ENCODE measurements at places on chromosomes 11 and 22.
A peak's percentile ranks its signal among the peaks of the same experiment; 100 is the strongest.

- DNase-seq, result no peak
Measured at GRCh38 chr22:48907591-48907990, 920.1 kb downstream of the BRD1 start.

DNA sequence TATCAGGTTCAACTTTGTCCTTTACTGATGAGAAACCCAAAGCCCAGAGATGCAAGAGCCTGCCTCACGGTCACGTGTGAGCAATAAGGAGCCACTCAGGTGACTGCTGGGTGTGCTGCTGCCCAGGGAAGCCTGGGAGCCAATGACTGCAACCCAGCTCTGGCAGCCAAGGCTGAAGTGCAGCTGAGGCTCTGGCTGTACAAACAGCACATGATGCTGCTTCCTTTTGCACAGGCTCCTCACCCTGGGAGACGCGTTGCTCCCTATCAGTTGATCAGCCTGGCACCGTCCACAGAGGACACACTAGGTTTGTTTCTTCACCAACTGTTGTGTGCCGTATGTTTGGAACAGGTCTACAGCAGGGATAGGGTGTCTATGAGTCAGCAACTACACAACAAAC is 168.7 kb downstream of the EFCAB6 start:
- no peak for DNase-seq

- no peak for DNase-seq
Measured at GRCh38 chr11:122159173-122159721, 43.2 kb upstream of the BLID start.

DNA sequence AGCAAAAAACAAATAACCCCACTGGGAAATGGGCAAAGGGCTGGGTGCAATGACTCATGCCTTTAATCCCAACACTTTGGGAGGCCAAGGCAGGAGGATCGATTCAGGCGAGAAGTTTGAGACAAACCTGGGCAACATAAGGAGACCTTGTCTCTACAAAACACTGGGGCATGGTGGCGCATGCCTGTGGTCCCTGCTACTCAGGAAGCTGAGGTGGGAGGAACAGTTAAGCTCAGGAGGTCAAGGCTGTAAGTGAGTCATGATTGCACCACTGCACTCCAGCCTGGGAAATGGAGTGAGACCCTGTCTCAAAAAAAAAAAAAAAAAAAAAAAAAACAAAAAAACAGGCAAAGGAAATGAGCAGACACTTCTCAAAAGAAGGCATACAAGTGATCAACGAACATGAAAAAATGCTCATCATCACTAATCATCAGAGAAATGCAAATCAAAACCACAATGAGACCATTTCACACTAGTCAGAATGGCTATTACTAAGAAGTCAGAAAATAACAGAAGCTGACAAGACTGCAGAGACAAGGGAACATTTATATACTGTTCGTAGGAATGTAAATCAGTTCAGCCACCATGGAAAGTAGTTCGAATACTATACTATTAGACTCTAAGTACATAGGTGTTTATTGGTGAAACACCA is 48.2 kb upstream of the SMCO4 start:
- DNase-seq, result no peak

DNA sequence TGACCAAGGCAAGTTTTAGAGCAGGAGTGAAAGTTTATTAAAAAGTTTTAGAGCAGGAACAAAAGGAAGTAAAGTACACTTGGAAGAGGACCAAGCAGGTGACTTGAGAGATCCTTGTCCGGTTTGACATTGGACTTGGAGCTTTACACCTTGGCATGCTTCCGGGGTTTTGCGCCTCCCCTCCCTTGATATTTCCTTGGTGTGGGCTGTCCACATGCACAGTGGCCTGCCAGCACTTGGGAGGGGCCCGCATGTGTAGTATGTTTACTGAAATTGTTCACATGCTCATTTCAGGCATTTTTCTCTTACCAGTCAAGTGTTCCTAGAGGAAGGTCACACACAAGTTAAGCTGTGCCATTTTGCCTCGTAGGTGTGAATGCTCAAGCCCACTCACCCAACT is 19.0 kb upstream of the THRSP start:
- DNase-seq, result no peak

- no peak for DNase-seq
Measured at GRCh38 chr11:47848700-47849155, 578 bp upstream of the NUP160 start.

- no peak for DNase-seq
Measured at GRCh38 chr22:19868773-19869471, 14.2 kb upstream of the GNB1L start.

- DNase-seq, result no peak
Measured at GRCh38 chr11:84722583-84723108, 904.5 kb downstream of the DLG2 start.

DNA sequence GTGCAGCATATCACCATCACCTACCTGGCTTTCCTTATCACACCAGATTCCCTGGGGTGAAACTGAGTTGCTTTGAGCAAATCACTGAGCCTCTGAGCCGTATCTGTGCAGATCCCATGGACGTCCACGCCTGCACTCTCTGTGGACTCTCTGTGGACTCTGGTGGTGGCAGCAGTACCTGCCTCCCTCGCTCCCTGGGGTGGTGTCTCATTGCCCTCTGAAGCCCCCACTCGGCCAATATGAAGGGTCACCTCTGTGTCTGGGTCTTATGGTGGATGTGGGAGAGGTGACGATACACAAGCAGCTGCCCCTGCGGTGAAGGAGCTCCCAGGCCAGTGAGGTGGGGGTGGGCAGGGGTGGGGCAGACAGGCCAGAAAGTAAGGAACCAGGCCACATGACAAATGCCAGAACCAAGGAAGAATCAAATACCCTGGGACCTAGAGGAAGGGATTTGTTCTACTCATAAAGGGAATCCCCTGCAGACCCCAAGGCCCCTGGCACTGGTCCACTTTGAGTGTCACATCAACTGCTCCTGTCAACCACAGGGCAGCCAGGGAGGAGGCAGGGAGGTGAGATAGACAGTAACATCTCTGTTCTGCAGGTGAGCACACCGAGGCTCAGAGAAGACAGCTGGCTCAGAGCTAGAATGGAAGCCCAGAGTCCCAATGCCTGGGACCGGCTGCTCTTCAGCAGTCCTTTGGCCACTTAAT is 9.2 kb upstream of the CHST1 start:
- DNase-seq, result no peak

DNA sequence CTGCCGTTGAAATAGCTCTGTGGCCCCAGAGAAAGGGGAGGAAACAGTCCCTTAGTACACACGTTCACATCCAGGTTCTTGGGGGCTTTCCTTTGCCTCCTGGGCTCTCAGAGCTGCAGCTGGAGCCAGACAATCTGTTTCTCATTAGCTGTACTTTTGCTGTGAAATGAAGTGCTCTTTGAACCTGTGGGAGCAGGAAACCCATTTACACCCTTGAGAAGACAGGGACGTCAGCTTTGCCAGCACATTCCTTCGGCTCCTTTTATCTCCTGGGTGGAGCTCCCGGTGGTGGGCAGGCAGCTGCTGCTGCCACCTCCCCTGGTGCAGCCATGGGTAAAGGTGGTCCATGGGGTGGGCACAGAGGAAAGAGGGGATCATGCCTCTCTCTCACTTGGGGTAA is 80.6 kb upstream of the TIMP3 start:
- no peak for DNase-seq

DNA sequence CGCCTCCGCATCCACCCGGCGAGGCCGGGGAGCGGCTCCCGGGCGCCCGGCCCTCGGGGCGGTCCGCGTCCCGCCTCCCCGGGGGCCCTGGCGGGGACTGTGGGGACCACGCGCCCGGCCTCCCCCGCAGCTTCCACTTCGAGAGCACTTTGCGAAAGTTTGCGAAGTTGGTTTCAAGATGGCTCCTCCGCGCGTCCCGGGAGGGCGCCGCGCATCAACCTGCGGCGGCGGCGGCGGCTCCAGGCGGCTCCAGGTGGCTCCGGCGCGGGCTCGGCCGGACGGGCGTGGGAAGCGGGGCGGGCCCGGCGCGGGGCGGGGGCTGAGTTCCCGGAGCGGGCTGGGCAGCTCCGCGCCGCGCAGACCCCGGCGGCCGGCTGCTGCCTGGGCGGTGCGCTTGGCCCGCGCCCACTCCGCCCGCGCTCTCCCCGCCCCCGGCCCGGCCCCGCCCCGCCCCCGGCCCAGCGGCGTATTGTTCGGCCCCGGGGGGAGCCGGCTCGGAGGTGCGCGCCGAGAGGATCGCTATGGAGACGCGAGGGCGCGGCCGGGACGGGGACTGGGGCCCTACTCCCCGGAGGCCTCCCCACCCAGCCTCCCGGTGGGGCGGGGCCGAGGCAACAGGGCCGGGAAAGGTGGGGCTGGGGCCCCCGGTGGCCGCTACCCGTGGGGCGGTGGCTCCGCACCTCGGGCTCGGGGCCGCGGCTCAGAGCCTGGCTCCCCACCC is at the start of gene CELSR1:
TSS of gene CELSR1 (minus strand) at position 396 of the 721 bp plus-strand sequence. CDS start 450 bp downstream, outside the sequence.
- DNase-seq, result no peak

- peak; percentile 7 for DNase-seq
Measured at GRCh38 chr11:68584097-68584496, 100.2 kb upstream of the GAL start.

- no peak for DNase-seq
Measured at GRCh38 chr11:113240790-113241635, 73.4 kb upstream of the TTC12 start.

GRCh38 chr22:33917744-33918406 is 2.4 kb downstream of the LARGE1 start:
- DNase-seq, result no peak

- DNase-seq, result no peak
Measured at GRCh38 chr22:44075670-44076069, 51.6 kb downstream of the PARVB start.

DNA sequence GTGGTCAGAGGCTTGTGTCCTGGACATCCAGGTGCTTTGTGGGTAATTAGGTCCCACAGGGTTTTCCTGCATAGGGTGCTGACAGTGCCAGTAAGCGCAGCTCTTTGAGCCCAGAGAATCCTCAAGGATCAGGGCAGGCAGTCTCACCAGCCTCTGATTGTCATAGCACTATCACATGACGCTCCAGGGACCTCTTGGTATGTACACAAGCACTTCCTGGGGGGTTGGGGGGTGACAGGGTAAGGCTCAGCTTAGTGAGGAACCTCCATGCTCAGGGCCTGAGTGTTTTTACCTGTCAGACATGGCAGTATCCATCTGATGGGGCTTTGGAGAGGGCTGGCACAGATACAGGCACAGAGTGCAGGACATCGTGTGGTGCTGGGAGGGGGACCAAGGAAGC is 27.9 kb upstream of the SUSD2 start:
- no peak for DNase-seq

DNA sequence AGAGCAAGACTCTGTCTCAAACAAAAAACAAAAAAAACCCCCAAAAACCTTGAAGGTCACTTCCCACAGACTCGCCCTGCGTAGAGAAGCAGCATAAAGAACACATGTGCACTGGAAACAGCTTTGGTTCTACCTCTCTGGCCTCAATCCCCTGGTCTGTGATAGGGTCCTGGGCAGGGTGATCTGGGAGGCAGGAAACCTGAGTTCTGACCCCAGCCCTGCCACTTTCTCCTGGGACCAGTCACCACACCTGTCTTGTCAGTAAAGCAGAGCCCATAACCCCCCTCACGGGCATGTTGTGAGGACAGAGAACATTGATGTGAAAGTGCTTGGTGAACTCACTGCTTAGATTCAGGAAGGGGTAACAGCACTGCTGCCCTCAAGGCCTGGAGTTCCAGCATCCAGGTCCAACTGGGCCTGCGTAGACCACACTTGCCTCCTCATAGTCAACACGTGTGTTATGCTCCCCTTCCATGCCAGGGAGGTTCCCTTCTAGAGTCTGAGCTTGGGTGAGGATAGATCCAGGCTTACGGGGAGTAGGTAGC is 11.4 kb downstream of the UCP2 start:
- no peak for DNase-seq

- DNase-seq, result no peak
Measured at GRCh38 chr22:23812378-23812777, 25.6 kb downstream of the SMARCB1 start.

DNA sequence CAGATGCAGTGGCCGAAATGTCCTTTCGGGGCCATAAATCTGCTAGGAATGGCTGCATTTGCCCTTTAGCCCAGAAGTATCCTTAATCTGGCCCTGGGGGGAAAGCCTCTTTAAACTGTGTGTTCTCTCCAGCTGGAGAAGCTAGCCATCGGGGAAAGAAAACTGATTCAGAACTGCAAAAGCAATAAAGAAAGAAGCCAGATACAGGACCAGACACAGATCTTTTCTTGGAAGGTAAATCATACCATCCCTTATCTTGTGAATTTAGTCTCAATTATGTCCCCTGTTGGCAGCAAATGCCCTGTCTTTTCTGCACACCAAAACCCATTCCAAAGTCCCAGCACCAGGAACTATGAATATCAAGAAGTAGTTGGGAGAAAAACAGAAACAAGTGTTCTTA is 25.6 kb downstream of the PC start:
- no peak for DNase-seq

- DNase-seq, result no peak
Measured at GRCh38 chr22:40567626-40568328, 68.7 kb downstream of the MRTFA start.

All from stimulated activated CD8-positive, alpha-beta memory T cell treated with anti-CD3 and anti-CD28 coated beads, Interleukin-7, amount 100 ng/mL, for 4 hours (primary cell).